Neural crest cell (in vitro differentiated cells): ENCODE measurements at places on chromosomes 11 and 22.

GRCh38 chr11:27460158-27460978 lies 12.2 kb downstream of the LGR4 start:
- DNase-seq: no peak

GRCh38 chr11:8714622-8715225 lies 32.1 kb downstream of the RPL27A start:
- no peak for DNase-seq

DNA sequence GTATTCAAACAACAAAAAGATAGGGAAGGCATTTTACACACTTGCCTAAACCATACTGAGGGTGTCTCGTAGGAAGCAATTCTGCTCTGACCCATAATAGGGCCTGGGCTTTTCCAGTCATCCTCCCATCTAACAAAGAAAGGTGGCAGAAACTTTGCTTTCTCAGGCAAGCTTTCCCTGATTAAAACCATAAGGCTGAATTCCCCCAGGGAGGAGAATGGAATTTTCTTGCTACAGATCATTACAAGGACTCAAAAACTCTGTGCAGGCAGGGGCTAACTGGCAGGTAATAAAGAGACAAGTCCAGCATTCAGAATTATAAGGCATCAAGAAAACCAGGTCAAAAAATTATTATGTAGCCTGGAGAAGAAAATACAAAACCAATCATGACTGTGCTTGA lies 90.4 kb downstream of the RBFOX2 start:
- DNase-seq: no peak

DNA sequence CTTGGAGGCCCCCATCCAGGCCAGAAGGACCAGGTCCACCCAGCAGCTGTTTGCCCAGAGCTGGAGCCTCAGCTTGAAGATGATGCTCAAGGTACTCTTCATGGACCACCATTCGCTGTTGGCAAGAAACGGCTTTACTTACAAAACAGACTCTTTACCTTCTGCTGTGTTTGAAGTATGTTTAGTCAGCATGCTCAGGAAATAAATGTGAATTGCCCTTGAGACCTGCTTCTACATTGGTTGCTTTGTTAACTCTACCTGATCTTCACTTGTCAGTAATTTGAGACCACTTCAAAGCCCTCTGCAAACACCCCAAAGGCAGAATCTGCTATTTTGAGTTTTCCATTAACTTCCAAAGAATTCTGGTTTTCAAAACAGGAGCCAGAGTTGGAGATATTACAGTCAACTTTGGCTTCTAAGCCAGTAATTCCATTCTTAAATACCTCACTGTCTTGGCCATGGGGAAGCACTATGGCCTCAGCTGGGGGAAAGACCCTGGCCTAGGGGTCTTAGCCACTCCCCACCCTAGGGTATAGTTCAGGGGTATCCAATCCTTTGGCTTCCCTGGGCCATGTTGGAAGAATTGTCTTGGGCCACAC lies 2.7 kb downstream of the UQCR10 start:
- no peak for DNase-seq

- DNase-seq: no peak
Observed at GRCh38 chr11:111566324-111566723, 25.8 kb downstream of the LAYN start.

DNA sequence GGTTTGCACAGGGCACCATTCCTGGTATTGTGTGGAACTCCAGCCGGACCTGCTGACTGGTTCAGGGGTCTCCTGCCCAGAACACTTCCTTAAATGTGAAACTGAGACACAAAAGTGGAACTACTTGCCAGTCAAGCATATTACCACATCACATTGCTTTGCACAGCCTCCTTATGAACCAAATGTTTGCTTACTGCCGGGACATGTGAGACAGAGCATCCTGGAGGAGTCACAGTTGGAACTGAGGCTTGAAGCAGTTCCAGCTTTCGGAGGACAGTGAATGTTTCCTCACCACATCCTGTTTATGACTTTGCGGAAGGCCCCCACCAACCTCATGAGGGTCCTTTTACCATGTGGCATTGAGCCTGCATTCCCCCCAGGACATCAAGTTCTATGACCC lies 105.8 kb upstream of the ARHGAP42 start:
- no peak for DNase-seq

GRCh38 chr22:32850157-32850556 lies 48.7 kb downstream of the TIMP3 start:
- no peak for DNase-seq

GRCh38 chr11:113859665-113860064 lies 15.7 kb downstream of the USP28 start:
- DNase-seq: no peak

DNA sequence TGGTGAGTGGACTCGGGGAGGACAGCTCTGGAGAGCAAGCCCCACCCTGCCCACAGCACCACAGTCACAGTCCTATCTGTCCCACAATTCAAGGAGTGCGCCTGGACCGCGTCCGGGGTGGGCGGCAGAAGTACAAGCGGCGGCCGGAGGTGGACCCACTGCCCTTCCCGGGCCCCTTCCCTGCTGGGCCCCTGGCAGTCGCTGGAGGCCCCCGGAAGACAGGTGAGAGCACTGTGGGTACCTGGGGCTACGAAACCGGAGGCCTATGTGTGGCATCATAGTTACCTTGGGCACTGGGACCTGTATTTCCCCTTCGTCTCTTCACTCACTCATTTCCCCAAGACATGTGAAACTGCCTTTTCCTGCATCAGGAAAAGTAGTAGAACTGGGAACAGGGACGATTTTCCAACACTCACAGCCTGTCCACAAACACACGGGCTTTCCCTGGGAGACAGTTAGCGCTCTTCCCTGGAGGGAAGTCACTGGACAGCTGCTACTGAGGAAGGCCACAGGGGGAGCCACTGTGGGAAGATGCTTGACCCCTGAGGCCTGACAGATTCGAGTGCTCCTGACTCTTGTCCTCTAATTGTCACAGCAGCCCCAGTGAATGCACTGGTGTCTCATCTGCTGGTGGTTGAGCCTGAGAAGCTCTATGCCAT lies 3.1 kb downstream of the TRMT112 start:
- no peak for DNase-seq

DNA sequence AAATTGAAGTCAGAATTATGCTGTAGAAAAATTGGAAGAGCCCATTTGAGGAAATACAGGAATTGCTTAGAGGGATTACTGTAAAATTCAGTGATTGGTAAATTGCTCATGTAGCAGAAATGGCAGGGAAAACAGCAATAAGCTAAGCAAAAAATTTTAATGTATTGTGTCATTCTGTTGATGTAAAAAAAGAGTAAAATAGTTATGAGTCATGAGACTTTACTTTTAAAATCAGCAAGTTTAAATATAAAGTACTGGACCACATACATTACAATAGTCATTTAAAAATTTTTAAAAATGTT lies 10.4 kb downstream of the PDHX start:
- no peak for DNase-seq

DNA sequence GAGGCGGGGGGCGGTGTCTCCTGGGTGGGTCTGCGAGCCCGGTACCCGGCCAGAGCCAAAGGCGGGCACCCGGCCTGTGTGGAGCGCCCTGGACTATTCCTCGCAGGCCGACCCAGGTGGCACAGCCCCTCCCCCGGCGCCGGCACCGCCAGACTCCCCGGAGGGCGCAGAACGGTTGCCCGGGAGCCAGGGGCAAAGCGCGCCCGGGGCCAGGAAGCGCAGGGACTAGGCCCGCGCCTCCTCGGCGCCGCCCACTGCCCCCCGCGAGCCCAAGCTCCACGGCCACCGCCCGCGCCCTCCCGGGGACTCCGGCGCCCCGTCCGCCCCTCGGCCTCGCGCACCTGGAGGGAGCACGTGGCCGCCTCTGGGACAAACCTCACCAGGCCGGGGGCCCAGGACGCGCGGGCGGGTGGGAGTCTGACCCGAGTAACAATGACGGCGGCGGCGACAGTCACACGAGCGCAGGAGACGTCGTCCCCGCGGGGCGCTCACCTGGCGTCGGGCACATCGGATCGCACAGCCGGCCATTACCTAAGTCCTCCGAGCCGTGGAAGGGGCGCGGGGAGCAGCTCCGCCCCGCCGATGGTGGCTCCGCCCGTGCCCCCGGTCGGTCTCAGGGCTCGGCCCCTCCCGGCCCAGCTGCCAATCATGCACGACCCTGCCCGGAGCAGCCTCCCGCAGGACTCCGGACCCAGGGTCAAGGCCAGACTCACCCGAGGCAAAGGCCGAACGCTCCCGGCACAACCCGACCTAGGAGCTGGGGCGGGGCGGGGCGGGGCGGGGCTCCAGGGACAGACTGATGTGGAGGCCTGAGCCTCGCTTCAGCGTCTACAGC lies 7.4 kb downstream of the PLXNB2 start:
- DNase-seq: peak; percentile 61

- DNase-seq: no peak
Observed at GRCh38 chr11:67337257-67337656, 16.1 kb downstream of the POLD4 start.

GRCh38 chr11:88312628-88313027 lies 24.9 kb downstream of the CTSC start:
- no peak for DNase-seq

- DNase-seq: no peak
Observed at GRCh38 chr22:32127904-32128303, 31.2 kb downstream of the C22orf42 start.

- DNase-seq: no peak
Observed at GRCh38 chr11:91209306-91209705, 986.5 kb upstream of the CHORDC1 start.

DNA sequence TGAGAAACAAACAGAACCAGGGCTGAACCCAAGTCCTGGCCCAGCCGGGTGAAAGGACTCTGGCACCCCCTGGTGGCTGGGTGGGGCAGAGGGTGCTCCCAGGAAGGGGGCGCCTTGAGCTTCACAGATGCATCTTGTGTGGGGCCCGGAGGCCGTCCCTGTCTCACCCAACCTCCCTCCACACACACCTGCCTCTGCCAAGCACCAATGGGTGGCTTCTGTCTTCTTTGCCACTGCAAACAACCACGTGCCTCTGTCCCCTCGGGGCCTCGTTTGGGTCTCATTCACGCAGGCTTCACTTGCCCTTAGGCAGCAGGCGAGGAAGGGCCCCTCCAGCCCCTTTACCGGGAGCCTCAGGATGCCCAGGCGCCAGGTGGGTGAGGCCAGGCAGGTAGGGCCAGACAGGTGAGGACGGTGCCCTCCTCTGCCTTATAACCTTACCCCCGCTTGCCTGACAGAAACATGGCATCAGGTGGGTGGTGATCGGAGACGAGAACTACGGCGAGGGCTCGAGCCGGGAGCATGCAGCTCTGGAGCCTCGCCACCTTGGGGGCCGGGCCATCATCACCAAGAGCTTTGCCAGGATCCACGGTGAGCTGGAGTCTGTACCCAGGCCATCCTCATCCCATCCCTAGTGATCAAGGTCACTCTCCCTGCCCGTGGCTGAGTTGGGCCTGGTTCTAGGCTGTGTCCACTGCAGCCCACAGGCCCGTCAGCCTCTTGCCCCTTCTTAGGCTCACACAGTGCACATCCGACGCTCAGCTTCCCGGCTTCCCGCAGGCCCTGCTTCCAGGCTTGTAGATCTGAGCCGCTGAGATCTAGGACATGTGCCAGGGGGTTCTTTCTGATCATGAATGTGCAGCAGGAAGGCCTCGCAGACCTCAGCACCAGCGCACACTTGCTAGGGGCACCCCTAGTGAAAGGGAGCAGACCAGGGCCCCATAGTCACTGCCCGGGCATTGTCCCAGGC lies 17.2 kb downstream of the POLR3H start:
- peak; percentile 42 for DNase-seq

DNA sequence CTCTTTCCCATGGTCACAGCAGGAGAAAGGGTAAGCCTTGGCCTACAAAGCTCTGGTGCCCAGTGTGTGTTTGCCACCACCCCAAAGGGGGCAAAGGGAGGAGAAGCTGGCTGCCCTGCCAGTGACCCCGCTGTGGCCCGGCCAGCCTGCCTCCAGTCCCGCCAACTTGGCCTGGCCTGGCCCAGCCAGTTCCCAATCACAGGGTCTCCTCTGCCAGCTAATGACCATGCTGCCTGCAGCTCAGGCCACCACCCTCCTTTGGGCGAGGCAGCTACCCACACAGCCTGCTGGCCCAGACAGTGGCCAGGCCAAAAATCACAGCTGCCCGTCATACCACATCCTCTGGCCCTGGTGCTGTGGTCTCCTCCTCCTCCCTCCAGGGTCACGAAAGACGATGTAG lies 5.1 kb downstream of the GDPD5 start:
- DNase-seq: no peak

DNA sequence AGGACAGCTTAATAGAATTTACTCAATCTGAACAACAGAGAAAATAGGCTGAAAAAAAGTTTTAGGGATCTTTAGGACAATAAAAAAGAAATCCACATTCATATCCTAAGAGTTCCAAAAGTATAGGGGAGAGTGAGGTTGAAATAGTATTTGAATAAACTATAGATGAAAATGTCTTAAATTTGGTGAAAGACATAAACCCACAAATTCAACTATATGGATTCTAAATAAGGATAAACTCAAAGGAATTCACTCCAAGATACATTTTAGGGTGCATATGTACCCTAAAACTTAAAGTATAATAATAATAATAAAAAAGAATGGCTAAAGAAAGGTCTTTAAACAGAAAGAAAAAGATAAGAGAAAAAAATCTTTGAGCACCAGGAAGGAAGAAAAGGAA lies 203.1 kb downstream of the GUCY1A2 start:
- DNase-seq: no peak
